Mammary epithelial cell (primary cell): ENCODE measurements at places on chromosomes 2 and 18. TPM values are rescaled to one million over a fixed set of nuclear protein-coding genes. Genes with fewer than 3 reads are reported as not detected.

DNA sequence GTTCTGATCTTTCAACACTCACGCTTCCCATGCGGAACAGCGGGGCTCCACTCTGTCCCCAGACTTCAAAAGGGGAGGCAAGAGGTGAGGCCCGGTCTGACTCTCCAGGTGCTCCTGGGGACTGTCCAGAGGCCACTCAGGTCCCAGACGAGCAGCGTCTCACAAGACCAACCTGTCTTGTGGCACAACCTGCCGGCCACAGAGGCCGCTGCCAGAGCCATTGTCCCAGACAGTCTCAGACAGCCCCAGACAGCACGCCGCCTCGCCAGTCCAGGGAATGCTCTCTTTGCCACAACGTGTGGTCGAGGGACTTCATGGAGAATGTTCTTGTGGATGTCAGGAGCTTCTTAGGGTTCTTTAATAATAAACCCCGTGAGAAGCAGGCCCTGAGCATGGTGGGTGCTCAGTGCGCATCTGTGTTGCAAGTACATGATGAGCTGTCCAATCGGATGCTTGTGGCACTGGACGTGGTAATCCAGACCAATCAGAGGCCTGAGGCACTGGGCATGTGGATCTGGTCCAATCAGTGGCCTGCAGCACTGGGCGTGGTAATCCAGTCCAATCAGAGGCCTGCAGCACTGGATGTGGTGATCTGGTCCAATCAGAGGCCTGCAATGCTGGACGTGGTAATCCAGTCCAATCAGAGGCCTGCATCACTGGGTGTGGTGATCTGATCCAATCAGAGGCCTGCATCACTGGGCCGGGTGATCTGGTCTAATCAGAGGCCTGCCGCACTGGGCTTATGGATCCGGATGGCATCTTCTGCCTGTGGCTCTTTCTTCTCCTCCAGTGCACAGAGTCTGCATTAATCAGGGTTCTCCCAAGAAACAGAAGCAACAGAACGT is 76.4 kb downstream of the TMEM18 start:
- DNase-seq: no peak

DNA sequence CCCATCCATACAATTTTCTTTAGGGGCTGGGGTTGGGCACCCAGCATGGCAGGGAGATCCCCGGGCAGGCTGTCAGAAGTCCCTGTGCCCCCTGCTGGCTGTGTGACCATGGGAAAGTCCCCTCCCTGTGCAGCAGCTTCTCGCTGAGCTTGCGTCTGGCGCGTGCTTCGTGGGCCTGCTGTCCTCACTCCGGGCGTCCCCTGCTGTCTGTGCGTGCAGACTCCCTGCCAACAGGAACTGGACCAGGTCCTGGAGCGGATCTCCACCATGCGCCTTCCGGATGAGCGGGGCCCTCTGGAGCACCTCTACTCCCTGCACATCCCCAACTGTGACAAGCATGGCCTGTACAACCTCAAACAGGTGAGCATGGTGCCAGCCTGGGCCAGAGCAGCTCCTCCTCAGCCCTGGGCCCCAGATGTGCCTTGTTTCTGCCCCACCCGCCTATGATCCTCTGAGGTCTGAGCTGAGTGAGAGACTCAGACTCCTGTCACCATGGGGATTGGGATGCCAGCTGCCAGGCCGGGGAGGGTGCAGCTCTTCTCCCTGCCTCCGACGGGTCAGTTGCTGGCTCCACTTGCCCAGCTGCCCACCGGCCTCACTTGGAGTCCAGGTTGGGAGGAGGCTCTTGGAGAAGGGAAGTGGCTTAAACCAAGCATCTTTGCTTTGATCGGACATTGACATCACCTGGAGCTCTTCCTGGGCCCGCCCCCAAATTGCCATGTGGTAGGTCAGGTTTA is 28.6 kb downstream of the IGFBP2 start:
- DNase-seq: no peak

- DNase-seq: no peak
These were observed 124.4 kb upstream of the PXDN start for GRCh38 chr2:1868683-1869141.

DNA sequence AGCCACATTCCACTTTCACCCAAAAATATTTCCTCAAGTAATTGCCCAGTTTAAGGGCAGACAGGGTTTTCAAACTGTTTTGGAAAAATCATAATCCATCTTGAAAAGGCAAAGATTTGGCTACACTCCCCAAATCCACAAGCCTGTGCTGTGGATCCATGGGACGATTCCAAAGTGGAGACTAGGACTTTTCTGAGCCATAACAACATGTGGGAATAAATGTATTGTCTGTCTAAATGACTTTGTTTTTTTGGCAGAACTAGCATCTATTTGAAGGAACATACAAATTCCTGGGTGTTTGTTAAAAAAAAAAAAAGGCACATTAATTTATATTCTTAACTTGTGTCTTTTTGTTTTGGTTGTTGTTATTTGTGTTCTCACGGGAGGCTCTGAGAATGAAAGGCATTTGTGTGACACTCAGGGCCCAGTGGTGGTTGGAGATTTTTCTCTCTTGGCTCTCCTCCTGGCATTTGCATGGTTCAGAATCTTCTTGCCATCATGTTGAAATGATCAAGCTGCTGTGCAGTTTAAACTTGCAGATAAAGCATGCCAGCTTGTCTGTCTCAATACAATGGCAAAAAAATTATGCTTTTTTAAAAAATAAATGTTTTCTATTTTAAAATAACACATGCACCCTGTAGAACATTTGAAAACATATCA is 277.4 kb downstream of the EN1 start:
- DNase-seq: no peak

Gene ANKRD30B
- total RNA-seq: not detected in 2 replicates

DNA sequence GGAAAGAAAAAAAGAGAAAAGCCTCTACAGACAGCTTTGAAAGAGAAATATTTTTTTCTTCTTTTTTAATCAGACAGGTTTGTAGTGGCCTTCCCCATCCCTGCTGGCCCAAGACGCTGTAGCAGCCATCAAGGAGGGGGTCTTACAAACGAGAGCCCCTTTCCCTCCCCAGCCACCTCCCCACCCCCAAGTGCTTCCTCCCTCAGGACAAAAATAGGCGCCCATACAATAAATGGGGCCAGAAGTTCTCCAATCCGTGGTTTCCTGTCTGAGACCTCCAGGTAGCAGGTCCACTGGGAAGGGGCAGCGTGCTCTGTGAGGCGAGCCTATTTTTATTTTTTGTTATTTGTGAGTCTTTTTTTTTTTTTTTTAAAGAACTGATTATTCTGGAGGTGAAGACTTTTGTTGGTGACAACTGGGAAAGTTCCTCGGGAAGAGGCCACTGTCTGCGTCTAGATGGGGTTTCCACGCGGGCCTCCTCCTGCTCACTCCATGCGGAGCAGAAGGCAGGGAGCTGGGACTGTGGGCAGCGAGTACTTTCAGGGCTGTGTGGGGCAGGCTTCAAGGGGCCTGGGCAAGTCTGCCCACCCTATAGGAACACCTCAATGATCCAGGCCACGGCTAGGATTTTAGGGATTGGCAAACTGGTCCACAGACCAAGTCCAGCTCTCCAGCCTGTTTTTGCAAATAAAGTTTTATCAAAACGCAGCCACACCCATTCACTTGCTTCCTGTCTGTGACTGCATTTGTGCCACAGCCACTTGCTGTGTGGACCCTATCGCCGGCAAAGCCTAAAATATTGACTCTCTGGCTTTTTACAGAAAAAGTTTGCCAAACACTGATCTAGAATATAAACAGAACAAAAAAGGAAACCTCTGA is 139.6 kb downstream of the CTIF start:
- DNase-seq: no peak

DNA sequence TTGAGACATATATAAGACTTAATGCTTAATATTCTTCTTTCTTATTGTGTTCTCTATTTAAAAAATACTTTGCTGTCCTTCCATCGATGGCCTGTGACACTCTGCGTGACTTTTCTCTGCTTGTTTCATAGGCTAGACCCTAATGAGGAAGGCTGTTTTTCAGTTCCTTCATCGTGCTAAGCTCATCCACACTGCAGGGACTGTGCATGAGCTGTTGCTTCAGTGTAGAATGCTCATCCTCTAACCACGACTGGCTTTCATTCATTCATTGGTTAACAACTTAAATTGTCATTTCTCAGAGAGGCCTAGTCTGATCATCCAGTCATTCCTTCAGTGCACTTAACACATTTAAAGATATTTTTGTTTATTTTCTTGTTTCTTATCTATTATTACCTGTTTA is 134.4 kb downstream of the CCDC85A start:
- DNase-seq: no peak

DNA sequence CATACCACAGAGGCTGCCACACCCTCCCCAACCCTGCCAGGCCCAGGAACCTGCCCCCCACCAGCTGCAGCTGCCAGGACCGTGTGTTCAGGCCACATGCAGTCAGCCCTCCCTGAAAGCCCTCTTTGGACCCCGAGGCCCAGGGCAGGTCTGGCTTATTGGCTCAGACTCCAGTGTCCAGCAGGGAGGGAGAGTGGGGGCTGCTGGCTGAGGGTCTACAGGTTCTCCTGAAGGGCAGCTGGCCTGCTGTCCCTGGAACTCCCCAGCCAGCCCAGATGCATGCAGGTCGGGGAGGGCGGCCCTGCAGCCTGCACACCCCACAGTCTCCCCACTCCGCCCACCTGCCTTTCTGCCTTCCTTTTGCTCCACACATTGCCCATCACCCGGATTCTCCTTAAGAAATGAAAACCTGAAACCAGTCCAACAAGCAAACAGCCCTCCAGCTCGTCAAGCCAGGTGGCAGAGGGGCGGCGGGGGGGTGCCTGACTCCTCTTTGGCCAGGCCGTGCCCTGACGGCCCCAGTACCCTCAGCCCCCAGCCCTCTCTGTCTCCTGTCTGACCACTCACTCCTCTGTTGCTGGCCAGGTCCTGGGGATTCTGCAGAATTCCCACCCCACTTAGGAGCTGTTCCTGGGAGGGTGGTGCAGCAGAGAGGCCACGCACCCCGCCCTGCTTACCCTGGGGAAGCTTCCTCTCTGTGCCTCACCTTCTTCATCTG is 18.0 kb downstream of the GPR35 start:
- no peak for DNase-seq

DNA sequence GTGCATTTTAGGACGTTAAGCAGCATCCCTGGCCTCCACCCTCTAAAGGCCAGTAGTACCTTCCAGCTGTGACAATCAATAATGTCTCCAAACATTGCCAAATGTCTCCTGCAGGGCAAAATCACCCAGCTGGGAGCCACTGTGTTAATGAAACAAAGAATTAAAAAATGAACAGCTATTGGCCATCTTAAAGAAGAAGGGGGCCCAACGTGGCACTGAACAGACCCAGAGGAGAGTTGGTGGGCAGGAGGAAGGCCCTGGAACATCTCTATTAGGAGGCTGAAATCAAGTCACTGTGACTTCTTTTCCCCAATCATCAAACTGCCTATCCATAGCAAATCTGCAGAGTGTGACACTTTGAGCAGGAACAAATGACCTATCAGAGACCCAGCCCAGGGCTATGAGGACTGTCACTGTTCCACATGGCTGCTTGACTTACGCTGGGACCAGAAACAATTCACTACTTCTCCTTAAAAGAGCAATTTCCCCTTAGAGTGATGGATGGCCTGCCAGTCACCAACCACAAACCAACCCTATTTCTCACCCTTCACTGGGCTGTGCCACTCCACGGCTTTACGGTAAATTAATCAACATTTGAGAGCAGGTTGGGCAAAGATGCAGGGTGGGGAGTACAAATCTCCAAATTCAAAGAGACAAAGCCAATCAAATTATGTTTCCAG is 35.2 kb upstream of the TEX51 start:
- no peak for DNase-seq

GRCh38 chr2:233480490-233481202 is 85.9 kb downstream of the USP40 start:
- DNase-seq: no peak

Gene PCARE
- not detected in 2 replicates for total RNA-seq

DNA sequence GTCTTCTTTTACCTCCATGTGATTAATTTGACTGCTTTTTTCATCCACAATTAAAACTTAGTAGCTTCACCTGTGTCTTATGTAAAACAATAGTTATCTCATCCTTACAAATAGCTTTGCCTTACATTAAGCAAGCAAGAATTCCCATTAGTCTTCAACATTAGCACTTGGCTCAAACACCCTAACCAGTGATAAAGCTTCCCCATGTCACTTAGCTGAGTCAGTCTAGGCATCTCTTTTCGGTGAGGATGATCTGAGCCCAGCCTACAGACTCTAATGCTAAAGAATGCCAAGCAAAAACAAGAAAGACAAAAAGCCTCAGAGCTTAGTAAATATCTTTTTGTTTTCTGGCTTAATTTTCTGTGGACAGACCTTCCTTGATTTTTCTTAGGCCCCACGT is 26.1 kb downstream of the GAD1 start:
- DNase-seq: peak; percentile 27

Gene COPS9
- total RNA-seq: 40.2 TPM

- DNase-seq: peak; percentile 86
These were observed 27.4 kb downstream of the CDK15 start for GRCh38 chr2:201833781-201834180.

- DNase-seq: no peak
These were observed 123.2 kb downstream of the RBM43 start for GRCh38 chr2:151138507-151138906.

GRCh38 chr18:28816155-28816554 is 639.2 kb upstream of the CDH2 start:
- DNase-seq: no peak

GRCh38 chr2:225429717-225430116 is 30.2 kb downstream of the NYAP2 start:
- no peak for DNase-seq

Gene NT5DC4
- total RNA-seq: 1.4 and 1.8 TPM in 2 replicates

Gene MYCN
- not detected in 2 replicates for total RNA-seq

DNA sequence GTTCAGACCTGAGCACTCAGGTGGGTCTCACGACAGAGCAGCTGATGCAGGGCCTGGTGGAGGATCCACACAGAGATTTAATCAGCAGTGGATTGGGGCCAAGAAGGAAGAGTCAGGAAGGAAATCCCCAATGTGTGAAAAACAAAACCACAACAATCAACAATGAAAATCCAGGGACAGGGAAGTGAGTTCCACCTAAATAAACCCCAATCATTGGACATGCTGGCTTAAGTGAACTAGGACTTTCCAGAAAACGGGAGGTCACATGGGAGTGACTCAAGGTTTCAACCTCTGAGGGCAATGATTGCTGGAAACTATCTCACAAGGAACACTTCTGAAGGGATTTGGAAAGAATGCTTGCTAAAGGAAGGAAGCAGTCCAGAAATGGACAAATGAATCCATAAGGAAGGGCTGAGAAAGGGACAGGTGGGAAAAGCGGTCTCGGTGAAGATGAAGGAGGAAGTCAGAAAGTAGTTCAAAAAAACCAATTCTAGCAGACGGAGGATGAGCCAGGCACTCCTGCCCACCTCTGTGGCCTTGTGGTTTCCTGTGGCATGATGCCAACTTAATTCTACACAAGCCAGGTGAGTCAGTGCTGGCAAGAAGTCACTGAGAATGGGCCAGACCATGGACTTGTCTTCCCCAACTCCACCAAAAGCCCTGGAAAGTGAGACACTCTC is 15.4 kb upstream of the XDH start:
- DNase-seq: peak; percentile 97

DNA sequence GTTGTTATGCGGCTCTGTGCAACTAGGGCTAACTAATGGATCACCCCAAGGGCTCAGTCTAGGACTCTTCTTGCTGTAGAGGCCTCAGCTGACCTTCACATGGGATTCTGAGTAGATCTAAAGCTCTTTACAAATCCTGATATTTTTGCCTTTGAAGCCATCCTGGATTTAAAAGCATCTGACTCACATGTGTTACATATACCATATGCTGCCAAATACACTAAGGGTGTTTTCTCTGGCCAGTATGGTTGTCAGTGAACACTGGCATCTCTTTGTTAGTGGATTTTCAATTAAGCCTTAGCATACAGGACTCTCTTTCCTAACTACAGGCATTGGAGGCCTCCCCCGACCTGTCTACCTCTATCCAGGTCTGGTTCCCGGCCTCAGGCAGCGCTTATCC is 992.8 kb upstream of the FANCL start:
- no peak for DNase-seq

Gene EMX1
- total RNA-seq: not detected

Gene SLC19A3
- total RNA-seq: 0.83 TPM

GRCh38 chr2:237128026-237128703 is 42.5 kb downstream of the COPS8 start:
- DNase-seq: peak; percentile 97
